Temporal lobe (tissue), 4 donors: ENCODE measurements at places on chromosomes 2 and 18. TPM values are rescaled to one million over a fixed set of nuclear protein-coding genes. Genes with fewer than 3 reads are reported as not detected.

The NT5C1B gene
- not detected for total RNA-seq

The PTPN18 gene
- total RNA-seq, result 16.2 TPM

The ZNF804A gene
- 18.4 TPM for total RNA-seq

The MC4R gene
- total RNA-seq, result 1.2 TPM

The SPATA3 gene
- not detected for total RNA-seq
